ENCODE measurements at places on chromosomes 11 and 22.

DNA sequence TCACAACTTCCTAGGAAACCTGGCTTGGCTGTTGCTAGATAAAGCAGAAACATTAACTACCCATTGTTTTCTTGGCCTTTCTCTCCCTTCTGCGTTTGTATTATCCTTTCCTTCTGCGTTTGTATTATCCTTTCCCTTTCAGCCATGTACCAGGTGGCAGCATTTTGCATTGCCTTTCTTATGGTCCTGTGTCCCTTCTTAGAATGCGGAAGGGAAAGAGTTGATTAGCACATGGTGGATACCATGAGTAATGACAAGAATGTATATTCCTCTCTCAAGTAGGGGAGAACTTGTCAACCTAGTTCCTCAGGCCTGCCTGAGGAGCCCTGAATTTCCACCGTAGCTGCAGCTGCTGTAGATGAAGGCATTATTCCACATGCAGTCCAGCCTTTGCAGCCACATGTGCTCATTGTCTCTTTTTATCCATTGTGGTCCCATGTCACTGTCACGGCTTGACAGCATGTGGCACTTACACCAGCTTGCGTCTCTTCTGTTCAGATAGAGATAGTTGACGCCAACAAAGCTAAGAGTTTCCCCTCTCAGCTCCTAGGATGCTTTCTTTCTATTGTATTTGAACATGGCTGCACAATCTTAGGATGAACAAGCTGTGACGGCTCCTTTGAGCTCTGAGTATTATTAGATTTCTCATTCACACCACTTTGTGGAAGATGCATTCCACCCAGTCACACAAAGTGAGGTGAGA lies 44.8 kb downstream of the SLN start:
- no peak for DNase-seq

DNA sequence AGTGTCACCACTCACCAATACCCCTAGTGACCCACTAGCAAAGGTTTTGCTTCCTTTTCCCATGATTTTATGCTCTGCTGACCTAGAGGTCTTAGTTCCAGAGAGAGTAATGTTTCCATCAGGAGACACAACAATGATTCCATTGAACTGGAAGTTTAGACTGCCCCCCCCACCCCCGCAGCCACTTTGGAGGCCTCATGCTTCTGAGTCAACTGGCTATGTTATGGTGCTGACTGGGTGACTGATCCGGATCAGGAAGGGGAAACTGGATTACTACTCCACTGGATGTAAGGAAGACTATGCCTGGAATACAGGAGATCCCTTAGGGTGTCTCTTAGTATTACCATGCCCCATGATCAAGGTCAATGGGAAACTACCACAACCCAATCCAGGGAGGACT lies 633.6 kb downstream of the OPCML start:
- no peak for DNase-seq

DNA sequence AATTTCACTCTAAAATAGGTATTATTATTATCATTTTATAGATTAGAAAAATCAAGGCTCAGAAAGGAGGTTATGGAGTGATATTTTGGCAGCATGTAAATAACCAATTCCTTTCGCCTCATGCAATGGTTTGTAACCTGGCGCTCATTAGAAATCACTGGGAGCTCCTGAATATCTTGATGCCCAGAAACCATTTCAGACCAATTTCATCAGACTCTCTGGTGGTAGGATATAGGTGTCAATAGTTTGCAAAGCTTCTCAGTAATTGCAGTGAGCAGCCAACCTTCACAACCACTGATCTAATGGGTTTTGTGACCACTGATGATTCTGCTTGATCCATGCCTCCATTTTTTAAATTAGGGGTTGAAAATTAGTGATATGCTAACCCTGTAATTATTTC lies 57.8 kb upstream of the ZC3H12C start:
- no peak for DNase-seq

- DNase-seq = peak; percentile 79
Observed at GRCh38 chr11:61908730-61909316, 8.5 kb downstream of the RAB3IL1 start.

- DNase-seq = no peak
Observed at GRCh38 chr22:41914611-41915034, 251 bp downstream of the SHISA8 start.
